ENCODE measurements at places on chromosomes 13 and 19. TPM values are rescaled to one million over a fixed set of nuclear protein-coding genes. Genes with fewer than 3 reads are reported as not detected.

The CGB3 gene
- not detected for total RNA-seq

The SNAPC2 gene
- 17.6 TPM for total RNA-seq

The MUC16 gene
- not detected for total RNA-seq

The POSTN gene
- not detected for total RNA-seq

The ZNF844 gene
- 1.4 TPM for total RNA-seq

The B3GLCT gene
- 0.27 TPM for total RNA-seq

The PRR22 gene
- total RNA-seq = 2.5 TPM

The ZNF324B gene
- 12.8 TPM for total RNA-seq

The LRRC25 gene
- 2.7 TPM for total RNA-seq

The FAM174C gene
- 71.8 TPM for total RNA-seq

The GSX1 gene
- total RNA-seq = not detected

The PRDX2 gene
- total RNA-seq = 279 TPM

The CD177 gene
- total RNA-seq = not detected

The KASH5 gene
- total RNA-seq = 0.21 TPM

DNA sequence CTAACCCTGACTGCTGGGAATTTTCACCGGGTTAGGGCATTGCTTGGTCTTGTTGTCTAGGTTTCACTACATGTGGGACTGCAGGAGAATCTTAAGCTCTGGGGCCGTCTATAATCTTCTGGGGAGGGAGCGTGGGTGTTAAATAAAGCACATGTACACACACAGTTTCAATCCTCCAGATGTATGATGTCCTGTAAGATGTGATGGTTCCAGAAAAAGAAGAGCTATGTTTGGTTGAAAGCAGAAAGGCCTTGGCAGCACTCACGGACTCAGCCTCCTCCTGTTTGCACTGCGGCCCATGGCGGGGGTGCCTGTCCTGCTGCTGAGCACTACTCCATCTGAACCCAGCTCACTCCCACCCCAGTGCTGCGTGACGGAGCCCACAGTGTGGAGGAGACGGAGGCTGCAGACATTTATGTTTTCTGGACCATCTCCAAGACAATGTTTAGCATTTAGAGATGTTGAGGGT, 343.5 kb downstream of the TEX29 start:
- H3K27me3 ChIP-seq = no peaks in the 10 kb centered on the region
- no peaks in the 10 kb centered on the region for H3K4me1 ChIP-seq
- H3K27ac ChIP-seq = no peak overlapping the region

- H3K4me3 ChIP-seq = no peak overlapping the region
- H3K27ac ChIP-seq = no peak overlapping the region
- H3K27me3 ChIP-seq = no peaks in the 10 kb centered on the region
- H3K4me1 ChIP-seq = no peaks in the 10 kb centered on the region
- peaks cover 3% of the 10 kb centered on the region for H3K36me3 ChIP-seq
- DNase-seq = no peak
These were observed 34.2 kb downstream of the ZNF787 start for GRCh38 chr19:56086671-56087430.

DNA sequence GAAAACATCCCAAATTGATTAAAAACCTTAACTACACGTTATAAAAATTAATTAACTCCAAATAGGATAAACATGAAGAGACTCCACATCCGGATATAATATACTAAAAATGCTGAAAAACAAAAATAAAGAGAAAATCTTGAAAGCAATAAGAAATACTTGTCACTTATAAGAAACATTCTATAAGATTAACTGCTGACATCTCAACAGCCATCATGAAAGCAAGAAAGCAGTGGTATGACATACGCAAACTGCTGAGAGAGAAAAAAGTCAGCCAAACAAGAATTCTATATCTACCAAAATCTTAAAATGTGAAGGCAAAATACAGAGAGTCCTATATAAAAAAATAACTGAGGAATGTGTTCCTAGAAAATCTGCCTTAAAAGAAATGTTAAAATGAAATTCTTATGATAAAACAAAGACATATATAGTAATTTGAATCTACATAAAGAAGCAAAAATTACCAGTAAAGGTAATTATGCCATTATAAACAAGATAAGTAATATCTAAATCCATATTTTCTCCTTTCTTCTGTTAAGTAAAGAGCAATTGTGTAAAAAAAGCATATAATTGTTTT, 1851.1 kb downstream of the PCDH9 start:
- no peak overlapping the region for H3K4me3 ChIP-seq
- no peak overlapping the region for H3K27ac ChIP-seq
- H3K27me3 ChIP-seq = no peaks in the 10 kb centered on the region

DNA sequence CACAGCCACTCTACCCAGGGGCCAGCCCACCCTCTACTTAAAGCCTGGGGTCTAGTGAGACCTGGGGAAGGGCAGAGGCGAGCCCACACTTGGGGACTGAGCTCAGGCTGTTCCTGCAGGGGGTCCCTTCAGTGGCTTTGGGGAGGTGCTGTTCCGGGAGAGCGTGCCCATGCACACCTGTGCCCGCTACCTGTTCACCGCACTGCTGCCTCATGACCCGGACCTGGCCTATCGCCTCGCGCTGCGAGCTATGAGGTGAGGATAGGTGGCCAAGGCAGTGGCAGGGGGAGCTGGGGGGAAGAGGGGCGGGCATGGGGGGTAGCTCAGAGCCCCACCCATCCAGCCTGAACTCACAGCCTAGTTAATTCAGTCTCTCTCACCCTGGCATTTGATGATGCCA, 24.0 kb downstream of the ZSWIM4 start:
- no peak overlapping the region for H3K4me3 ChIP-seq
- no peak overlapping the region for H3K27ac ChIP-seq
- H3K4me1 ChIP-seq = no peaks in the 10 kb centered on the region
- no peaks in the 10 kb centered on the region for H3K36me3 ChIP-seq

DNA sequence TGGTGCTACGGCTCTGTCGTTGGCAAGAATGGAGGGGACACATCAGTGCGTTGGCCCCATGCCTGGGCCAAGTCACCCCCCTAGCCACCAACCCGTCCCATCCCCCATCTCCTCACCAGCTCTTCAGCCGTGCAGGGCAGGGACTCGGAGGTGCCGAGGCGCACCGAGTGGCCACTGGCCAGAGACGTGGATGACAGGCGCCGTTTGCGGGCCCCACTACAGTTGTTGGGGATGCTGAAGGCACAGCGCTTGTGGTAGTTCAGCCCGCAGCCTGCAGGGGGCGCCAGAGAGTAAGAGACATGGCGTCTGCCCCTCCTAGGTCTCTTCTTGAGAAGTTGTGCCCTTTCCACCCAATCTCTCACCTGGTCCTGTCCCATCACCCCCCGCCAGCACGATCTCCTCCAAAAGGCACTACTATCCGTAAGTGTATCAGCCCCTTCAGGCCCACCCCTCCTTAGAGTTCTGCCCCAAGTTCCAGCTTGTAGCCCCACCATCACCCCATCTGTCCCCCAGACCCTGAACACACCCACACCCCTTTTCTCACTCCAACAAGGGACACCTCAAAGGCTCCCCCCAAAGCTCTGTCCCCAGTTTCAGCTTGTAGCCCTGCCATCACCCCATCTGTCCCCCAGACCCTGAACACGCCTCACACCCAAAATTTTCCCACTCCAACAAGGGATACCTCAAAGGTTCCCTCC, 12.4 kb downstream of the PRKD2 start:
- peaks cover 36% of the 10 kb centered on the region for H3K36me3 ChIP-seq
- no peaks in the 10 kb centered on the region for H3K4me1 ChIP-seq
- H3K27me3 ChIP-seq = no peaks in the 10 kb centered on the region
- DNase-seq = no peak
- H3K27ac ChIP-seq = no peak overlapping the region
- H3K4me3 ChIP-seq = no peak overlapping the region

- H3K27ac ChIP-seq = no peak within 1 kb of the TSS
- no peaks in the 10 kb centered on the region for H3K36me3 ChIP-seq
- H3K27me3 ChIP-seq = no peaks in the 10 kb centered on the region
- no peak within 1 kb of the TSS for H3K4me3 ChIP-seq
- no peaks in the 10 kb centered on the region for H3K4me1 ChIP-seq
These were observed at the start of gene FPR3 for GRCh38 chr19:51794885-51795490. TSS of gene FPR3 (plus strand) at chr19:51795157. CDS start at chr19:51823749, 28,592 bp downstream.

DNA sequence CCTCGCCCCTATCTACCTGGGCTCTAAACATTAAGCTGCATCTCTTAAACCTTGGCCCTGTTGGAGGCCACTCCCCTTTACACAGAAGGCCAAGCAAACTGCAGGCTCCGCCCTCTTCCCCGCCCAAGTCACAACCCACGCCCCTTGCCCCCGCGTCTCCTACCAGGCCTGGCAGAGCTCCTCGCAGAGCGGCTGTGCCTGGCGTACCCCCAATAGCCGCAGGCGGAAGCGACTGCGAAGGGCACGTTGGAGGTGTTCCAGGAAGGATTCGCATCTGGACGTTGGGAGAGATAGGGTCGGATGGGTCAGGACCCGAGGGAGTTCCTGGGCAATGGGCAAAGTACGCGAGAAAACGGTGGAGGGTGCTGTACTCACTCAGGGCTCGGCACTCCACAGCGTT, 5.9 kb downstream of the RTBDN start:
- H3K27me3 ChIP-seq = 0 out of 2 replicates have a peak, but pooled peaks cover 2% of the 10 kb centered on the region
- H3K4me1 ChIP-seq = no peaks in the 10 kb centered on the region
- H3K27ac ChIP-seq = no peak overlapping the region
- no peak overlapping the region for H3K4me3 ChIP-seq
- DNase-seq = no peak

GRCh38 chr19:51020988-51021651, 1.6 kb upstream of the KLK10 start:
- no peak overlapping the region for H3K4me3 ChIP-seq
- H3K27ac ChIP-seq = no peak overlapping the region
- no peak for DNase-seq
- no peaks in the 10 kb centered on the region for H3K36me3 ChIP-seq
- no peaks in the 10 kb centered on the region for H3K4me1 ChIP-seq
- H3K27me3 ChIP-seq = no peaks in the 10 kb centered on the region

DNA sequence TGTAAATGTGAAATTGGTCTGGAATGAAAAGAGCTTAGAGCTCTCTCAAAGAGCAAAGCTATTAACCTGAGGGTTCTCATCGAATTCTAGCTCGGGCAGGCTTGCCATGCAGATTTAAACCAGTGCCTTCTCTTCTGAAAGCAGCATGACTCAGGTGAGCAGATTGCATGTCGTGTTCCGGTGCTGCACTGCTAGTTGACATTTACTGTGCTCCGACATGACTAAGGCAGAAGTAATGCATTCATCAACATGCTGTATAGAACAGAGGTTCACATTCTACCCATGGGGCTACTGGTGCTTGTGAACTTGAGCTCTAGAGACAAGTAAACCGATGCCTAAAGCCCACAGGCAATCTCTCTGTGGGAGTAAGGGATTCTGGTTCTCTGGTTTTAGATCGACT, 947.7 kb downstream of the EFNB2 start:
- DNase-seq = no peak
- H3K27me3 ChIP-seq = no peaks in the 10 kb centered on the region
- no peaks in the 10 kb centered on the region for H3K4me1 ChIP-seq
- H3K36me3 ChIP-seq = no peaks in the 10 kb centered on the region

- H3K27ac ChIP-seq = peak within 1 kb of the TSS; percentile 72
- H3K4me1 ChIP-seq = peaks cover 25% of the 10 kb centered on the region
- DNase-seq = no peak
- H3K4me3 ChIP-seq = peak within 1 kb of the TSS; percentile 97
- peaks cover 9% of the 10 kb centered on the region for H3K36me3 ChIP-seq
These were observed at the start of gene KMT2B for GRCh38 chr19:35717665-35718344. TSS of gene KMT2B (plus strand) at chr19:35718003. CDS start at chr19:35718019, 16 bp downstream.

DNA sequence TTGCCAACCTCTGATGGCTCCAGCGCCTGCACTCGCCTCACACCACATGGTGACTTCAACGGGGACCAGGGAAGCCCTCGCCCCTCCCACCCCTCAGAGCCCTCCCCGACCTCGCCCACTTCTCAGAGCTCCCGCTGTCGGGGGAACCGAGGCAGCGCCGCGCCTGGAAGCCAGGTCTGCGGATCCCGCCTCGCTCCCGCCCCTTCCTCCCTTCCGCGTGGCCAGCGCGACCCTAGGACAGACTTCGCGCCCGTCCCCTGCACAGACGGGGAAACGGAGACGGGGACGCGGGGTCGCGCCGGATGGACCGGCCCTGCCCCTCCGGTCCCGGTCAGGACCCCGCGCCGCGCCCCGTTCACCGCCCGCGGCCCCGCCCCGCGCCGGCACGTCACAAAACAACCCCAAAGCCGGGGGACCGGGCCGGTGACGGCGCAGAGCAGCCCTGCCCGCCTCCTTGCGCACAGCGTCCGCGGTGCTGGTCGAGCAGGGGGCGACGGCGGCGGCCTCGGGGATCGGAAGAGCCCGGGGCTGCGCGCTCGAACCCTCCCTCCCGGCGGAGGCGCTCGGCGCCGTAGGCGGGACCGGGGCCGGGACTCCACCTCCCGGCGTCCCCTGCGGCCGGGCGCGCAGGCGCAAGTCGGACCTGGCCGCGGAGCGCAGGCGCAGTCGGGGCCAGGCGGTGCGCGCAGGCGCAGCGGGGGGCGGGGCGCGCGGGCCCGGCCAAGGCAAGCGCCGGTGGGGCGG, 379 bp upstream of the CDC34 start:
- no peaks in the 10 kb centered on the region for H3K27me3 ChIP-seq
- peaks cover 2% of the 10 kb centered on the region for H3K36me3 ChIP-seq
- peak overlapping the region; percentile 61 for H3K4me3 ChIP-seq
- DNase-seq = no peak

DNA sequence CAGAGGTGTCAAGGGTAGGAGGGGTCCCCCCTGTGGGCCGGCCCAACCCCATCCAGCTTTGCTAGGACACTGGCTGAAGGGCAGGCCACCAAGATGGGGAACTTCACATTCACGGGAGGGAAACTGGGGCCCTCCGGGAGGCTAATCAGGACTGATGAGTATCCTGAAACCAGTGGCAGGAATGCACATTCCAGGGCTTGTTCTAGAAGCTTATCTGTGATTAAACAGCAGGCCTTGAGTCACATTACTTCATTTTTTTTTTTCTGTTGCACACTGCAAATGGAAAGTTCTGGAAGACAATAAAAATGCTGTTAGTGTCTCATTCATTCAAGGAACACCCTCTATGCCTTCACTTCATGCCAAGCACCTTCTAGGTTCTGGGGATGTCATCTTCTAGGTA, 15.5 kb upstream of the SIGLEC11 start:
- H3K27me3 ChIP-seq = no peaks in the 10 kb centered on the region
- no peaks in the 10 kb centered on the region for H3K4me1 ChIP-seq
- DNase-seq = no peak
- H3K36me3 ChIP-seq = no peaks in the 10 kb centered on the region
- no peak overlapping the region for H3K27ac ChIP-seq

DNA sequence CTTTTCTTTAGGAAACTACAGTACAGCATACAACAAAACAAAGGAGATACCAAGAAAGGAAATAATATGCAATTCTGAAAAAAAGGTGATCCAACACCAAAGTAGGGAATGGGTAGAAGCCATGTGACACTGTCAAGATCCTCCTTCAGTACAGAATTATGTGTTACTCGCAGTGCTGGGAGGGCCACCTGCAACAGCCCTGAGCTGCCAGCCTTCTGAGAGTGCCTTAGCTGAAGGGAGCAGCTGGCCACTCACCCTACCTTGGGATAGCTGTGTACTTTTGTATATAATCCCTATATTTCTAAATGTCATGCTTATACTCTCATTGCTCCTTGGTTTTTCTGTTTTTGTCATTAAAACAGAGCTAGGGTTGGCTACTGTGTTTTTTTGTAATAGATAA, 1518.2 kb upstream of the PCDH20 start:
- no peak overlapping the region for H3K4me3 ChIP-seq
- DNase-seq = no peak
- no peaks in the 10 kb centered on the region for H3K36me3 ChIP-seq
- H3K27me3 ChIP-seq = no peaks in the 10 kb centered on the region
- H3K4me1 ChIP-seq = no peaks in the 10 kb centered on the region

- no peak overlapping the region for H3K27ac ChIP-seq
- no peaks in the 10 kb centered on the region for H3K27me3 ChIP-seq
- no peaks in the 10 kb centered on the region for H3K4me1 ChIP-seq
- no peak for DNase-seq
- no peaks in the 10 kb centered on the region for H3K36me3 ChIP-seq
These were observed 9.5 kb downstream of the VSTM2B start for GRCh38 chr19:29535214-29535831.

- H3K27me3 ChIP-seq = no peaks in the 10 kb centered on the region
- peak overlapping the region; percentile 72 for H3K4me3 ChIP-seq
- peak overlapping the region; percentile 81 for H3K27ac ChIP-seq
- peaks cover 11% of the 10 kb centered on the region for H3K4me1 ChIP-seq
- DNase-seq = peak; percentile 25
- H3K36me3 ChIP-seq = peaks cover 3% of the 10 kb centered on the region
These were observed 661 bp upstream of the MIR17HG start for GRCh38 chr13:91346850-91347201.

All from GM12878 (cell line).